Transverse colon (tissue), 4 donors: ENCODE measurements at places on chromosomes 7 and 10.

GRCh38 chr10:113552701-113553100 lies at the start of gene HABP2:
HABP2 (plus strand) TSS chr10:113553053; CDS start chr10:113553122, 69 bp downstream.
- no peak for DNase-seq
- H3K36me3 ChIP-seq: no peaks in the 10 kb centered on the region
- no peaks in the 10 kb centered on the region for H3K27me3 ChIP-seq
- no peak within 1 kb of the TSS for H3K4me3 ChIP-seq
- H3K27ac ChIP-seq: no peak within 1 kb of the TSS

- DNase-seq: no peak
- no peaks in the 10 kb centered on the region for H3K27me3 ChIP-seq
- peak overlapping the region; percentile 99 for H3K4me3 ChIP-seq
- H3K4me1 ChIP-seq: peaks cover 23% of the 10 kb centered on the region
Observed at GRCh38 chr10:100912013-100912604, 654 bp upstream of the SLF2 start.

DNA sequence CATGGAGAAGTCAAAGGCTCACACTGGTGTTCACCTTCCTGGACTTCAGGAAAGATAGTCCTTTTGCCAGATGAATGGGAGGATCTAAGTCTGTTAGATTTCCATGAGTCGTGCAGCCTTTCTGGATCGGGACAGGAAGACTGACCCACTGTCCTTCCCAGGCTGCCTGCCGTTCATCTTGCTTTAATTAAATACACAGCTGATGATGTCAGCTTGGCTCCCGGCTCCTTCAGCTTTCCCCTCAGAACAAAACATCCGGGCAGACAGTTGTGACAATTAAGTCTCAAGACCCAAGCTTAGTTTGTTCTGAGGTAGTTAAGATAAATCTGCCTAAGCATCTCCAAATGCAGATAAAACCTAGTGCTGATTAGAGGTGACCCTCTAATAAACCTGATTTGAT lies 58.6 kb downstream of the AUTS2 start:
- DNase-seq: no peak
- no peaks in the 10 kb centered on the region for H3K27me3 ChIP-seq
- no peaks in the 10 kb centered on the region for H3K36me3 ChIP-seq
- H3K4me3 ChIP-seq: no peak overlapping the region

DNA sequence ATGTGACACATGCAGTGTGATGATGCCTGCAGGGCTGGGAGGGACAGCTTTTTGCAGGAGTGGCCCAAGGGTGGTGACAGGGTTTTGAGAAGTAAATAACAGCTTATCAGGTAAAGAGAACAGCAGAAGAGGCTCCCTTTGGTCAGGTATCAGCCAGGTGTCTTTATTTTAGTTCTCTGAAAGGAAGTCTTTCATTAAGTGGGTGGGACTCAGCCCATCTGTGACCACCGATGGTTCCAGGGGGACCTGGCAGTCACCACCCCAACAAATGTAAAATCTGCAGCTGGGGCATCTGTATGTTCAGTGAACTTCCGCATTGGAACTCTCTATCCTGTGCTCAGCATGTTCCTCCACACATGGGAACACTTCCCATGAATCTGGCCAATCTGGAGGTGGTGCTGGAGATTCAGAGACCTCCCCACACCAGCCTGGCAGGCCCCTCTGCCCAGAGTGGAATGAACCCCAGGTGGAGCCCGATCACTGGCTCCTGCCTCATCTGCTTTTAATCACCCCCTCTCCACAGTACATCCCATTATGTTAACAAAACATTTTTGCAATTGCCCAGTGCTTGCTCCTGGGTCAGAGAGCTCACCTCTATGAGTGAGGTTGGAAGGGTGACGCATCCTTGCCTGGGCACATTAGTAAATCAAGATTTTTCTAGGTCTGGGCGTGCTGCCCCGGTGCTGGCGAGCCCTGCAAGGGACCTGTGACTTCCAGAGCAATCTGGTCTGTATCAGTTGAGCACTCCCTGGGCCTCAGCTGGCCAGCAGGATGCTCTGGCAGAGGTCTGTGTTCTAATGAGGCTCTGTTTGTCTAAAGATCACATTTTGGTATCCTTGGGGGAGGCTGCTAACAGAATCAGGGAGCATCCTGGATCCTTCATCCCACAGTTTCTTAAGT lies 140.4 kb upstream of the GDF10 start:
- H3K27ac ChIP-seq: no peak overlapping the region
- no peaks in the 10 kb centered on the region for H3K36me3 ChIP-seq
- DNase-seq: no peak
- no peaks in the 10 kb centered on the region for H3K27me3 ChIP-seq

GRCh38 chr10:94983555-94983954 lies 45.1 kb downstream of the CYP2C9 start:
- no peak overlapping the region for H3K27ac ChIP-seq
- no peaks in the 10 kb centered on the region for H3K36me3 ChIP-seq
- DNase-seq: no peak
- H3K27me3 ChIP-seq: no peaks in the 10 kb centered on the region

- DNase-seq: no peak
- H3K27ac ChIP-seq: no peak overlapping the region
- H3K4me1 ChIP-seq: no peaks in the 10 kb centered on the region
- H3K36me3 ChIP-seq: no peaks in the 10 kb centered on the region
Observed at GRCh38 chr7:121371883-121372282, 24.2 kb downstream of the FAM3C start.

DNA sequence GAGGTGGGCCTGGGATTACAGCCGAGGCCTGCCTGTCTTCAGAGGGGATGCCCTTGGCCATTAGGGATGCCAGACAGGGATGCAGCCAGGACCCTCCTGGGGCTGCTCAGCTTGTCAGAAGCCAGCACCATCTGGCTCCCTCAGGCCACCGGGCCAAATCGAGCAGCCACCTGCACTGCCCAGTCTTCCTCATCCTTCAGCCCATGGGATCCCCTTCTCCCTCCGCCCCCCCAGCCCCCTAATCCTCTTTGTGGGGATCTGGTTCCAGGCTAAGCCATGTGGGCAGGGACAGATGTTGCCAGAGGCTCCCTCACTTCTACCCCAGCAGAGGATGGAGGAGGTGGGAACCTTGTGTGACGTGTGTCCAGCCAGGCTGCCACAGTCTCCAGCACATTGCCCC lies 137.4 kb upstream of the PPIF start:
- no peak overlapping the region for H3K27ac ChIP-seq
- H3K4me1 ChIP-seq: no peaks in the 10 kb centered on the region
- no peak overlapping the region for H3K4me3 ChIP-seq
- H3K27me3 ChIP-seq: no peaks in the 10 kb centered on the region
- H3K36me3 ChIP-seq: no peaks in the 10 kb centered on the region
- no peak for DNase-seq

GRCh38 chr10:104011904-104012303 lies 45.0 kb downstream of the SLK start:
- H3K36me3 ChIP-seq: peaks cover 36% of the 10 kb centered on the region
- no peaks in the 10 kb centered on the region for H3K27me3 ChIP-seq
- no peak overlapping the region for H3K27ac ChIP-seq
- no peaks in the 10 kb centered on the region for H3K4me1 ChIP-seq

DNA sequence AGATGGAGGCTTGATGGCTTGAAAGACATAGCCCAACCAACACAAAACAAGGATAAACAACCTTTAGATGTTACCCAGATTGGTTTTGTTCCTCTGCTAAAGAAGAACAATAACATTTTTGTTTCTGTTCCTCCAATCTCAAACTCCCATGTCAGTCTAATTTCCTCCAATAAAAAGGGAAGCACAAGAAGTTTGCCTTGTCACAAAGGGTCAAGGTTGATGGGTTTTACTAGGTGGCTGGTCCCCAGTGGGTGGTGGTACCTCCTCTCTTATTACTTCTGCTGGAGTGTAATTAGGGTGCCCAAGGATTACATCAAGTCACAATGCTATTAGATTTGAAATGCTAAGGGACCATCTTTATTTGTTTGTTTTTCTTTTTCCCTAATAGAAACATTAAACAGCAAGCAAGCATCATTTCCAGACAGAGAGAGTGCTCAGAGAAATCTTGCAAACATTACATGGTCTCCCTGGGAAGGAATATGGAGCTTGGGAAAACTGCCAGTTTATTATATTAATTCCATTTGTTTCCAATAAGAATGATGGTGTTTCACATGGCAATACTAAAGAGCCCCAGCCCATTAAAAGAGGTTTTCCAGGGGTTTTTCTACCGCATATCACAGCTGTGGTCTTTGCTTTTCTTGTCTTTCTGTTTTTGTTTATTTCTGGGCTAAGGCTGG lies 78.3 kb upstream of the AOAH start:
- no peaks in the 10 kb centered on the region for H3K27me3 ChIP-seq
- no peaks in the 10 kb centered on the region for H3K4me1 ChIP-seq
- no peaks in the 10 kb centered on the region for H3K36me3 ChIP-seq
- no peak overlapping the region for H3K4me3 ChIP-seq

GRCh38 chr7:116798232-116798631 lies 64.2 kb upstream of the CAPZA2 start:
- no peak for DNase-seq
- peaks cover 12% of the 10 kb centered on the region for H3K4me1 ChIP-seq
- H3K27me3 ChIP-seq: no peaks in the 10 kb centered on the region
- H3K36me3 ChIP-seq: no peaks in the 10 kb centered on the region

DNA sequence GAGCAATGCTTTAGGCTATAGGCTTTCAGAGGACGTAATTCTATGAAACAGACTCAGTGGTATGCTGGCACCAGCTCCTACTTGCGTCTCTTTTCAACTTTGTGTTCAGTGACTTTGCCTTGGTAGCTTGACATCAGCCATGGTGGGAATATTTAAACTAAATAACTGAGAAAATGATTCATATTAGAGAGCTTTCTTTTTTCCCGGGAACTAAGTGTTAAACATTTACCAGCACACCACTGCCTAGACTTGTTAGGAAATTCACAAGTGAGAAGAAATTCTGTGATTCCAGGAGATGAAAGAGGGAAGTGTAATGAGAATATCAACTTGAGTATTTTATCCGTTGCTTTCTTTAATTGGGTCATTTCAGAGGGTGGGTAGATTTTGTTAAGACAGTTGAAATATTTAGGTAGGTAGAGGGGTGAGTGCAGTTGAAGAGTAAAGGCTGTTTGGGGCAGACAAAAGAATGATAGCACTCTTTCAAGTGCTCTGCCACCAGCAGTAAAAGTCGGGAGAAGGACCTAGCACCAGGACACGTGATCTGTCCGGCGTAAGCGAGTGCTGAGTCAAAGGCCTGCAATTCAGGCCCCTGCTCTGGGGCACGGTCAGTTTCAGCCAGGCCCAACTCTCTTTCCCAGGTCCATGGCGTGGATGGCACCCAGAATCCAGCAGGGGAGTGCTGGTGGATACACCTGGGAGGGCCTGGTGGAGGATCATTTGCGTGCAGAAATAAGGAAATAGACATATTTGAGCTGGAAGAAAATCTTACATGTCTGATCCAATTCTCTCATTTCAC lies 206.3 kb downstream of the SNX10 start:
- no peak overlapping the region for H3K4me3 ChIP-seq
- no peak for DNase-seq
- H3K4me1 ChIP-seq: no peaks in the 10 kb centered on the region
- no peak overlapping the region for H3K27ac ChIP-seq
- H3K27me3 ChIP-seq: no peaks in the 10 kb centered on the region

- H3K4me3 ChIP-seq: no peak overlapping the region
- H3K27me3 ChIP-seq: no peaks in the 10 kb centered on the region
- no peaks in the 10 kb centered on the region for H3K4me1 ChIP-seq
- H3K36me3 ChIP-seq: no peaks in the 10 kb centered on the region
- H3K27ac ChIP-seq: no peak overlapping the region
Observed at GRCh38 chr10:359093-359492, 223.8 kb downstream of the ZMYND11 start.

DNA sequence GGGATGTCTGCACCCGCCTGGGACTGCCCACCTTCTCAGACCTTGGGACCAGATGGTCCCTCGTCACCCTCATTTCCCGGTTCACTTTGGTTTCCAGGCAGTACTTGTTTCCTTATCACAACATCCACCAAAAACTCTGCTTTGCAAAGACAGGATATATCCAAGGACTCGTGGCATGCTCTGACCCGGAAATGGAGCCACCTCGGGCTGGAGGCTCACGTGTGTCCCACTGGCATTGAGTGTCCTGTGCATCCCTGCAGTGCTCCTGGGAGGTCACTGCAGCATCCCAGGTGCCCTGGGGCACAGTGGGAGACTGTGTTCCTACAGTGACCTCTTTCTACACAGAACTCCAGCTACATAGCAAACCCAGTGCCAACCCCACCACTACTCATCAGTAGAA lies 611.9 kb upstream of the FOXK1 start:
- no peaks in the 10 kb centered on the region for H3K36me3 ChIP-seq
- H3K4me1 ChIP-seq: no peaks in the 10 kb centered on the region
- no peaks in the 10 kb centered on the region for H3K27me3 ChIP-seq
- no peak for DNase-seq
- no peak overlapping the region for H3K27ac ChIP-seq

DNA sequence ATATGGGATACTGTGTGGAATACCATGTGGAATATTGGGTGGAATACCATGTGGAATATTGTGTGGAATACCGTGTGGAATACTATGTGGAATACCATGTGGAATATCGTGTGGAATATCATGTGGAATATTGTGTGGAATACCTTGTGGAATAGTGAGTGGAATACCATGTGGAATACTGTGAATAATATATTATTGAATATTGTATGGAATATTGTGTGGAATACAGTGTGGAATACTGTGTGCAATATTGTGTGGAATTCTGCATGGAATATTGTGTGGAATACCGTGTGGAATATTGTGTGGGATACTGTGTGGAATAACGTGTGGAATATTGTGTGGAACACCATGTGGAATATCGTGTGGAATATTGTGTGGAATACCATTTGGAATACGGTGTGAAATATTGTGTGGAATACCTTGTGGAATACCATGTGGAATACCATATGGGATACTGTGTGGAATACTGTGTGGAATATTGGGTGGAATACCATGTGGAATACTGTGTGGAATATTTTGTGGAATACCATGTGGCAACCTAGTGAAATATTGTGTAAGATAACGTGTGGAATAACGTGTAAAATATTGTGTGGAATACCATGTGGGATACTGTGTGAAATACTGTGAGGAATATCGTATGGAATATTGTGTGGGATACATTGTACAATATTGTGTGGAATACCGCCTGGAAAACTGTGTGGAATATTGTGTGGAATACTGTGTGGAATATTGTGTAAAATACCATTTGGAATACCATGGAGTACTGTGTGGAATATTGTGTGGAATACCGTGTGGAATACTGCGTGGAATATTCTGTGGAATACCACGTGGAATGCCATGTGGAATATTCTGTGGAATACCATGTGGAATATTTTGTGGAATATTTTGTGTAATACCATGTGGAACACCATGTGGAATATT lies 133.9 kb upstream of the CHST15 start:
- no peak overlapping the region for H3K27ac ChIP-seq
- DNase-seq: no peak
- no peak overlapping the region for H3K4me3 ChIP-seq
- no peaks in the 10 kb centered on the region for H3K4me1 ChIP-seq
- no peaks in the 10 kb centered on the region for H3K27me3 ChIP-seq

- H3K4me3 ChIP-seq: no peak overlapping the region
- no peaks in the 10 kb centered on the region for H3K36me3 ChIP-seq
- H3K4me1 ChIP-seq: no peaks in the 10 kb centered on the region
- DNase-seq: no peak
- no peaks in the 10 kb centered on the region for H3K27me3 ChIP-seq
Observed at GRCh38 chr7:29237489-29237888, 42.9 kb downstream of the CHN2 start.

- no peaks in the 10 kb centered on the region for H3K36me3 ChIP-seq
- H3K4me1 ChIP-seq: no peaks in the 10 kb centered on the region
- no peak for DNase-seq
- H3K4me3 ChIP-seq: no peak overlapping the region
Observed at GRCh38 chr7:149683181-149683580, 90.2 kb downstream of the ZNF467 start.

- H3K27ac ChIP-seq: peak overlapping the region; percentile 81
- no peaks in the 10 kb centered on the region for H3K27me3 ChIP-seq
- peak; percentile 75 for DNase-seq
- H3K36me3 ChIP-seq: no peaks in the 10 kb centered on the region
- peaks cover 4% of the 10 kb centered on the region for H3K4me1 ChIP-seq
- peak overlapping the region; percentile 21 for H3K4me3 ChIP-seq
Observed at GRCh38 chr7:909358-910329, 33.3 kb downstream of the GET4 start.
